GM12891 (cell line): ENCODE measurements at places on chromosomes 16 and 17.

GRCh38 chr16:64250866-64251265 lies 871.0 kb downstream of the CDH11 start:
- DNase-seq: no peak

GRCh38 chr16:48099455-48099854 lies 56.3 kb downstream of the ABCC12 start:
- DNase-seq: no peak

DNA sequence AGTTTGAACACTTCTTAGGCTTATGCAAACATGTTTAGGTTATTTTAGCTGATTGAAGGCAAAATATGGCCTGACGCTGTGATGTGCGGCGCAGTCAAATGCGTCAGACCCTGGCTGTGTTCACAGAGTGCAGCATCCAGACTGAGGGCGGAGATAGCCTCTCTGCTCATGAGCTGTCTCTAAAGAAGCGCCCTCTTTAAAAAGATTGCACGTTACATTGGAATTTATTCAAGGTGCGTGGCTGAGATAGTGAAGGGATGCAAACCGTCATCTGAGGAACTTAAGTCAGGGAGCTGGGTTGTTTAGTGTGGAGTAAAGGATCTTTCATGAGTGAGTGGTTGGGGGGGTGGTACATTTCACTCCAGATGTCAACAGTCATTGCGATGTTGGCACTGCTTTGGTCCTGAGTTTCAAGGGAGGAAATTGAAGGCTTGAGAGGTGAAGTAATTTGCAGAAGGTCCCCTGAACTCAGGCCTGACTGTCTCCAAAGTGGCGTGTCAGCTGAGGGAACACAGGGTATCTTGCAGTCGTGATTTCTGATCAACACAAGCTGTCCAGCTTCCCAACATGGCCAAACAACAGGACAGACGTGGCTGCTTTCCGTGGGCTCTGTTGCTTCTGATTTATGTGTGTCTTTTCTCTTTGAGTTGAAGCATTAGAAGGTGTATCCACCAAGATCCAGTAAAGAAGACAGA lies 33.4 kb downstream of the RPTOR start:
- DNase-seq: no peak

- no peak for DNase-seq
Observed at GRCh38 chr16:842061-842476, 41.5 kb upstream of the GNG13 start.

DNA sequence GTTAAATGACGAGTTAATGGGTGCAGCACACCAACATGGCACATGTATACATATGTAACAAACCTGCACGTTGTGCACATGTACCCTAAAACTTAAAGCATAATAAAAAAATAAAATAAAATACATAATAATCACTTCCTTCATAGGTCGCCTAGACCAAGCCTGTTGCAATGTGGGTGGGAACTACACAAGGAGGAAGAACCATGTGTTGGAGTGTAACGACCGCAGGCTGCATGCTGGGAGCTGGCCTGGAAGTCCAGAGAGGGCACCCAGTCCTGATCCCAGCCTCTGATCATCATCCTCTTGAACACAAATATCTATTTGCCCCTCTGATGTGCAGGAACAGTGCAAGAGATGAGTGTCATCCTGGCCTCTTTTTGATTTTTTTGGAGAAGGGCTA lies 224.7 kb upstream of the ASIC2 start:
- no peak for DNase-seq

DNA sequence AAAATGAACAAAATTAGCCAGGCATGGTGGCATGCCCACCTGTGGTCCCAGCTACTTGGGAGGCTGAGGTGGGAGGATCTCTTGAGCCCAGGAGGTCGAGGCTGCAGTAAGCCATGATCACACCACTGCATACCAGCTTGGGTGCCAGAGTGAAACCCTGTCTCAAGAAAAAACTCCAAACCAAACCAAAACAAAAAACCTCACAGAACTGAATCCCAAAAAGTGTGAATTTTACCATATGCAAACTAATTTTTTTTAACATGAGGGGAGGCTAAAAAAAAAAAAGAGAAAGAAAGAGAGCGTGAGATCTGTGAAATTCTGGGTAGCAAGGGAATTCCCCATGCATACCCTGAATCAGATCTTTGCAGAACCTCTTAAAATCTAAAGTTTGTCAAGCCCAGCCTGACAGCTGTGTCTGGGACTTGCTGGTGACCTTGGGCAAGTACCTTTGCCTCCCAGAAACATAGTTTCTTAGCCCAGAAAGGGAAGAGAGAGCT lies 17.1 kb upstream of the CDH1 start:
- DNase-seq: no peak

DNA sequence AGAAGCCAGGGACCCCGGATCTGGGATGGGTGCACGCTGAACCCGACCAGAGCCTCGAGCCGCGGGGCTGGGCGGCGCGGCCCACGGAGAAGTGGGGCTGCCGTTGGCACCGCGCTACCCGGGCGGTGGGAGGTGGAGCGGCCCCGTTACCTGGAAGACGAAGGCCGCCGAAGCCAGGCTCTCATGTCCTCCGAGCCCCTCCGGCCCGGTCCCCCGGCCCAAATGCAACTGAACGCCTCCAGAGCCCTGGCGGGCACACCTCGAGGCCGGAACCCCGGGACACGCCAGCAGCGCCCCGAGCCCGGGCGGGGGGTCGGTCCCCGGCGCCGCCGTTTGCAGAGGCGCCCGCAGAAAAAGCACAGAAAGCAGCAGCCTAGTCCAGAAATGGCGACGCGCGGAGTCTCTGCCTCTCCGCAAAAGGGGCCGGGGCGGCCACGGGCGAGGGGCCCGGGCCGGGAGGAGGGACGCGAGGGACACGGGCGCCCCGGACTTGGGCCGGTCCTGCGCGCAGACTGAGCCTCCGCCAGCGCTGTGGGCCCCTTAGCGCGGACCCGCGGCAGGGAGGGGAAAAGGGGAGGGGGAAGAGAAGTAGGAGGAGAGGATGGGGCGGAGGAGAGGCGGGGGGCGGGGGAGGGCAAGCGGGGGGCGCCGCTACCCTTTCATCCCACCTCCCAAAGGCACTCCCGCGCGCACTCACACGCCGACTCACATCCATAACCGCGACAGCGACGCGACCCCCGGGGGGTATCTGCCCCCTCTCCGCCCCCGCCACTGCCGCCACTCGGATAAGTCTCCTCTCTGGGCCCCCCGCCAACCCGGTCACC lies 1.4 kb downstream of the AXIN2 start:
- DNase-seq: no peak

DNA sequence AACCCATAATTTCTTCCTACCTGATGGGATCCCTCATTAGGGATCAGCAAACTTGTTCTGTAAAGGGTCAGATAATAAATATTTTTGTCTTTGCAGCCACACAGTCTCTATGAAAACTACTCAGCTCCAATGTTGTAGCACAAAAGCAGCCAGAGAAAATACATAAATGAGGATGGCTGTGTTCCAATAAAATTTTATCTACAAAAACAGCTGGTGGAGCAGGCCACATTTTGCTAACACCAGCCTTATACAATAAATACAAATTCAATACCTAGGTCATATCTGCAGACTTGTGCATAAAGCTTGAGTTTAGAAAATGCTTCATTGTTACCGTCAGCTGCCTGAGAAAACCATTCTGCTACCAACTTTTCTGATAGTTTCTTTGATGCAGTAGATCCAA lies 38.4 kb upstream of the INTS2 start:
- DNase-seq: no peak

DNA sequence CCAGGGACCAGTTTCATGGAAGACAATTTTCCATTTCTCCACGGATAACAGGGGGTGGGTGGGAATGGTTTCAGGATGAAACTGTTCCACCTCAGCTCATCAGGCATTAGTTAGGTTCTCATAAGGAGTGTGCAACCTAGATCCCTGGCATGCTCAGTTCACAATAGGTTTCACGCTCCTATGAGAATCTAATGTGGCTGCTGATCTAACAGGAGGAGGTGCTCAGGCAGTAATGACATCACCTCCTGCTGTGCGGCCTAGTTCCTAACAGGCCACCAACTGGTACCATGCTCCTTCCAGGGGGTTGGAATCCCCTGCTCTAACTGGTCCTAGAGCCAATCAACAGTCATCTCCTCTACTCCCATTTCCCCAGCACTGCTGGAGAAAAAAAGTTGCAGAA lies 19.9 kb downstream of the TEX14 start:
- DNase-seq: no peak

DNA sequence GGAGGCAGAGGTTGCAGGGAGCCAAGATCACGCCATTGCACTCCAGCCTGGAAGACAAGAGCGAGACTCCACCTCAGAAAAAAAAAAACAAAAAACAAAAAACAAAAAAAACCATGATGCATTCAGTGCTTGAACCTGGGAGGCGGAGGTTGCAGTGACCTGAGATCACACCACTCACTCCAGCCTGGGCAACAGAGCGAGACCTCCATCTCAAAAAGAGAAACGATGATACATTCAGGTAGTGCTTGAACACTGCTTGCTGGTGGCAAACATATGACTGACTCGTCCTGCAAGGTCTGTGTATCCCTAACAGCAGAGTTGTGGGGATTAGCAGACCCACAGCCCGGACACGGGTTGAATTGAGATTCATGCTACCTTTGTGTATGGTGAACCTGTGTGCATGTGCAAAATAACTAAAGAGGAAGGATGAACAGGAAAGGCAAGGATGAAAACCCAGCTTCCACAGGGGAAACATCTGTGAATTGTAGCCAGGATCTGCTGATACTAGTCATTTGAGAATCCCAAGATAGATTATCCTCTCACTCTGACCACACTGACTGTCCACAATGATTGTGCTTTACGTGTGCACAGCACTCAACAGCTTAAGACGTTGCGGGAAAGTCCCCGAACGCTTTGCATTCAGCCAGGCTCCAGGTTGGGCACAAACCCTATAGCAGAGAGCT lies 52.4 kb upstream of the MRPS23 start:
- DNase-seq: no peak

GRCh38 chr17:5373112-5373511 lies 46.4 kb downstream of the NUP88 start:
- no peak for DNase-seq

DNA sequence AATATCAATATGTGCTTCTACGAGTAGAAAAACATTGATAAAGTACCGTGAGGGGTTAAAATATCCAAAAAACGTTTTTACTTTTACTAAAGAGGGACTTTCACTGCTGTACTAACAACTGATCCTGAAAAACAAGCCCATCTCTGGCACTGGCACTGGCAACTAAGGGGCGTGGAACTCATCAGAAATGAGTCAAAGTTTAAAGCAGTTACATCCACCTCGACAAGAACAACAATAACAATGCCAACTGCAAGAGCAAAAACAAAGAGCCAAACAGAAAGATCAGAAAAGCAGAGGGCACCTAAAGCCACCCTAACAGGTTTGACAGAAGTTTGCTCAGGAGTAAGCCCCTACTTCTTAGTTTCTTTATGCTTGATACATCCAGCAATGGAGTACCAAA lies 13.1 kb downstream of the MBTPS1 start:
- no peak for DNase-seq

DNA sequence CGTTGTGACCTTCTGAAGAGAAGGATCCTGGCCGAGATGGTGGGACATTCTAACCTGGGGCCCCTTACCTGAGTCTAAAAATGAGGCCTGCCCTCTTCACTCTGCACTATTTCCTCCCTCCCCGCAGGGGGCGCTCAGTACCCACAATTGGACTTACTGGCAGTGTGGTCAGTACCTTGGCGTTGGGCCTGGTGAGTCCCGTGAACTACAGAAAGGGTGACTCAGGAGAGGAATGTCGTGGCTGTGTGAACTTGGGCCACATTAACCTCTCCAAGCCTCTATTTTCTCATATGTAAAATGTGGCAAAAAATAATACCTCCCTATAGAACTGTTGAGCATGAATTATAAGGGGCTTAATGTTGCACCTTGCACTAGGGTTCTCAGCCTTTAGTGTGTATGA lies 3.9 kb downstream of the RSAD1 start:
- DNase-seq: no peak

DNA sequence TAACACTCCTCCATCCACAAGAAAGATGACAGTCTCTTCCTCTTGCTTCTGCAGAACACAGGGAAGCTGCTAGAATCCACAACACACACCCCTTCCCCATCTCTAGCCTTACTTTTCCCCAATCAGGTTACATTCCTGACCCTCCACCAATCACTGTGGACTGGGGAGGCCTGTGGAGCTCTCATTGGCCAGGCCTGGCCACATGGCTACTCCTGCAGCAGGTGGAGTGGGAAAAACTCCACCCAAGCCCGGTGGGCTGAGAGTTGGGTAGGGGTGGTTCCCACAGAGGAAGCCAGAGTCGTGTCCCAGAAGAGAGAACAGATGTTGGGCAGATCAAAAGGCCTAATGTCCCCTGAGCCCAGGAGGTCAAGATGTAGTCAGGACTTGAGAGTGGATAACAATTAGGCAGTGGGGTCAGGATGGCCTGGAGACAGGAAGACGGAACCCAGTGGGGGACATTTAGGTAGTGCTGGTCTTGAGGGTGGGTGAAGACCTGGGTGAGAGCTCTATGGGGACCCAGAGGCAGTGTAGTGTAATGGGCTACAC lies 22.1 kb downstream of the COQ7 start:
- no peak for DNase-seq

DNA sequence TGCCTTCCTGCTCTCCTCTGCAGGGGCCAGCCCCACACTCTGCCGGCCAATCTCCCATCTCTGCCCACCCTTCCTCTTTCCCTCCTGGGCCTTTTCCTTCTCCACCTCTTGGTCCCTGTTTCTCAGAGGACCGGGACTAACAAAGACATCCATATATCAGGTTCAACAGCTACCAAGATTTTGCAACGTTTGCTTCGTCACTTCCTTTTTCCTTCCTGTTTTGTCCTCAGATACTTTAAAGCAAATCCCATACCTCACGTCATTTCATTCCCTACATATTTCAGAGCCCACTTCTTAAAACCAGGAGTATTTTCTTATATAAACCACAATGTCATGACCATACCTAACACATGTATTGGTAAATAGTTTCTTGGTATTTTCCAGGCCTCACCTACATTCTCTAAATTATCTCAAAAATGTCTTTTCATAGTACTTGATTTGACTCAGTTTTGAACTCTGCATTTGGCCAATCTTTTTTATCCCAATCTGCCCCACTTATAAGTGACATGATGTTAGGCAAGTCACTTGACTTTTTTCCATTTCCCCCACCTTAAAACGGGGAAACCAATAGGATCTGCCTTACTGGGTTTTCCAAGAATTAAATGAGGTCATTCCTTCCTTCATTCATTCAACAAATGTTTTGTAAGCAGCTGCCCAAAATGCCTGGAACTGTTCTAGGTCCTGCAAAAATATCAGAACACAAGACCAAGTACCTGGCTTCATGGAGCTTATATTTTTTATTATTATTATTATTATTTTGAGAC lies 7.2 kb upstream of the USP10 start:
- DNase-seq: no peak
